Cardiac fibroblast (primary cell): ENCODE measurements at places on chromosomes 16 and 17.

- no peak for DNase-seq
Measured at GRCh38 chr17:41448506-41448905, 7.7 kb upstream of the KRT38 start.

GRCh38 chr16:79429381-79430190 is 171.0 kb downstream of the MAF start:
- DNase-seq = no peak

- DNase-seq = peak; percentile 93
Measured at GRCh38 chr16:53099318-53100130, 44.7 kb downstream of the CHD9 start.

- DNase-seq = no peak
Measured at GRCh38 chr16:10575506-10576130, 4.8 kb downstream of the EMP2 start.

DNA sequence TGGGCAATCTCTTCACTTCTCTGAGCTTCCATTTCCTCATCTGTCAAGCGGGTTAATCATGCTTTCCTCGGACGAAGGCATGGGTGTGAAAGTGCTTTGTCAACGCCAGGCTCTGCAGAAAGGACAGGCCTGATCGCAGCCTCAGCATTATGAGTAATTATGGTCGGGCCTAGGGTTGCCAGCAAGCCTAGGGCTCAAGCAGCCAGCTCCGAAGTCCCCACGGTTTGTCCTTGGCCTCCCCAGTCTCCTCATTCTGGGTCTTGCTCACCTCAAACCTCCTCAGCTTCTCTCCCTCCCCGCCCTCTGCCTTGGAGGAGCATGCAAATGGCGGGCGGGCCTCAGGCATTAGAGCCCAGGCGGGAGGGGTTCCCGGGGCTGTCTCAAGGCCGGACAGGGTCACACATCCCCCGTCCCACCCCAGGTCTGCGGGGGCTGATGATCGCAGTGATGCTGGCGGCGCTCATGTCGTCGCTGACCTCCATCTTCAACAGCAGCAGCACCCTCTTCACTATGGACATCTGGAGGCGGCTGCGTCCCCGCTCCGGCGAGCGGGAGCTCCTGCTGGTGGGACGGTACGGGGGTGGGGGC is 10.2 kb upstream of the FAM83G start:
- no peak for DNase-seq

GRCh38 chr17:3573246-3574100 is 15.9 kb upstream of the TRPV3 start:
- DNase-seq = no peak

- no peak for DNase-seq
Measured at GRCh38 chr16:558298-559020, 1.7 kb upstream of the PRR35 start.

DNA sequence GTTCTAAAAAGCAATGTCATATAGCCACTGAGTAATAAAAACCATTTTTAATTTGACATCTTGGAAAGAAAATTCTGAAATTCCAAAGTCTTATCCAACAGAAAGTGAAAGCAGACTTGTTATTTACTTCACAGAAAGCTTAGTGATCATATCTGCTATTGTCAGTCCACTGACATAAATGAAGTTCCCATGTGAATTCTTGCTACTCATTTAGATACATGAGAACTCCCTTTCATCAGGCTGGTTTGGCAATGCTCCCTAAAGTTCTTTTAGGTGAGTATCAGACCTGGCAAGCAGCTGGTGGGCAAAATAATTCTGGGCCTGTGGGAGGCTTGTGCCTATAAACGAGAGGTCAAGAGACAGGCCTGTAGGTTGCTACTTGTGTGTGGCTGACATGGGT is 23.4 kb downstream of the NME2 start:
- no peak for DNase-seq

DNA sequence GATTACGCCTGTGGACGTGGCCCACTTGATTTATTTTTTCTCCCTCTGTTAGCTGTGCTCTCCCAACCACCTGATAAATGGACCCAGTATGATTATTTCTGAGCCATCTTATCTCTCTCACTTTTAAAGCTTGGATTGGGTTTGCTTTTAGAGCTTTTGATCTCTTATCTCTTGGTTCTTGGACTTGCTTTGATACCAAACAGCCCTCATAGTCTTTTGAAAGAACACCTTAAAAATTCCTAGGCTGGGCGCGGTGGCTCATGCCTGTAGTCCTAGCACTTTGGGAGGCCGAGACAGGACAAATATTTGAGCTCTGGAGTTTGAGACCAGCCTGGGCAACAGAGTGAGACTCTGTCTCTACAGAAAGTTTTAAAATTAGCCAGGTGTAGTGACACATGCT is 25.8 kb downstream of the SMTNL2 start:
- DNase-seq = no peak

GRCh38 chr17:50110591-50111349 is 15.6 kb downstream of the PDK2 start:
- DNase-seq = no peak

GRCh38 chr17:13541032-13541480 is 60.7 kb downstream of the HS3ST3A1 start:
- DNase-seq = peak; percentile 95

DNA sequence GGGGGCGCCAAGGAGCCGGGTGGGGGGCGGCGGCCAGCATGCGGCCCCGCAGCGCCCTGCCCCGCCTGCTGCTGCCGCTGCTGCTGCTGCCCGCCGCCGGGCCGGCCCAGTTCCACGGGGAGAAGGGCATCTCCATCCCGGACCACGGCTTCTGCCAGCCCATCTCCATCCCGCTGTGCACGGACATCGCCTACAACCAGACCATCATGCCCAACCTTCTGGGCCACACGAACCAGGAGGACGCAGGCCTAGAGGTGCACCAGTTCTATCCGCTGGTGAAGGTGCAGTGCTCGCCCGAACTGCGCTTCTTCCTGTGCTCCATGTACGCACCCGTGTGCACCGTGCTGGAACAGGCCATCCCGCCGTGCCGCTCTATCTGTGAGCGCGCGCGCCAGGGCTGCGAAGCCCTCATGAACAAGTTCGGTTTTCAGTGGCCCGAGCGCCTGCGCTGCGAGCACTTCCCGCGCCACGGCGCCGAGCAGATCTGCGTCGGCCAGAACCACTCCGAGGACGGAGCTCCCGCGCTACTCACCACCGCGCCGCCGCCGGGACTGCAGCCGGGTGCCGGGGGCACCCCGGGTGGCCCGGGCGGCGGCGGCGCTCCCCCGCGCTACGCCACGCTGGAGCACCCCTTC is 484 bp downstream of the FZD2 start:
- DNase-seq = peak; percentile 58

DNA sequence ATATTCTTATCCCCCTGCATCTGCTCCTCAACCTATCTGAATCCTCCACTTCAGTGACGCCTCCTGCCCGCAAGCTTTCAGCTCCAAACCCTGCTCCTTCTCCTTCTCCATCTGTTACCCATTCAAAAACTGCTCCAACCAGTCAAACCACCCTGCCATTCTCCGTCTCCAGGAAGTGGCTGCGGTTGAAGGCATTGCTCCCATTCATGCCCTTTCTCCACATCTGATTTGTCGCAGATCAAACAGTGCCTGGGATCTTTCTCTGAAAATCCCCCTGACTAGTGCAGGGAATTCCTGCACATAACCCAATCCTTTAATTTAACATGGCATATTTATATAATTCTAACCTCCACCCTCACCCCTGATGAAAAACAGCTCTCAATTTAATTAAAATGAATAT is 56.3 kb downstream of the SLFN5 start:
- DNase-seq = no peak

DNA sequence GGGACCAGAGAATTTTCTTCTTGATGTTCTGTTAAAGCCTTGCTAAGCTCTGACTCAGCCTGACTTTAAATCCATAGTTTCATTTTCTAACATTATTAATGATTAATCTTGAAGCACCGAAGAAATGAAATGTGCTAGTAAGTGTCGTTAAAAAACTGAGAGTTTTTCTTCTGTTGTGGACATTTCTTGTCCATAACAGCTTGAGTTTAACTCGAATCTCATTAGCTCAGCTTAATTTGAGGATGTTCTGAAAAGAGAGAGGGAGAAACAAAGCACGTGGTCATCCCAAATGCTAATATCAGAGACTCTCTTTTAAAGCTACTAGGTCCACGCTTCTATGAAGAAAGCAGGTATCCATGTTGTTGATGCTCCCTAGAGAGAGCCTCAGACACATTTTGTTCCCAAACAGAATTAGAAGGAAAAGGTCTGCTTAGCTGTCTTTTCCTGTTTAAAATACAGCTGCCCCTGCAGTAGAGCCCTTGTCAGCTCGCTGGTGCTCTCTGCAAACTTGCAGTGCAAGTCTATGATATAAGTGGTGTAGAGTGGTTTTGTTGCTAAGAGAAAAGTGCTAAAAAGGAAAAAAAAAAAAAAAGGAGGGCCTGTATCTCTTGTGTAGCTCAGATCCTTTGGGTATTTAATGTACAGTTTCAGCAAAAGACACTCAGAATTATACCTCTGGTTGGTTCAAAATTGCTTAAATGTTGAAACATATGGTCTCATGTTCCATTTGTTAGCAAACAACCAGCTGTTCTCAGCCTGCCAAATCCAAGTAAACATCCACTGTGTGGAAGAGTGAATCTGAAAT is 191.1 kb upstream of the TBX2 start:
- DNase-seq = peak; percentile 34

DNA sequence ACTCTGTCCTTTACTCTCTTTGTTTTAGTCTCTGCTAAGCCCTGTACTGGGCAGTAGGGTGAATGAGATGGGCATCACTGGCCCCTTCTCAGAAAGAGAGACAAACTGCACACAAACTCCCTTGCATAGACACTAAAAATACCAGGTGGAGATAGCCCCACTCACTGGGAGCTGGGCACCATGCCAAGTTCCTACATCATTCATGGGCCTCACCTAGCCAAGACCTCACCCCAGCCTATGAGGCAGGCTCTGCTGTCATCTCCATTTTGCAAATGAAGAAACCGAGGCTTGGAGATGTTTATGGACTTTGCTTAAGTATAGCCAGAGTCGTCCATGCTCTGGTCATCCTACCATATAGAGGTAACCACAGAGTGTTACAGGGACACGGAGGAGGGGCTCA is 499.8 kb upstream of the CDH11 start:
- DNase-seq = no peak

DNA sequence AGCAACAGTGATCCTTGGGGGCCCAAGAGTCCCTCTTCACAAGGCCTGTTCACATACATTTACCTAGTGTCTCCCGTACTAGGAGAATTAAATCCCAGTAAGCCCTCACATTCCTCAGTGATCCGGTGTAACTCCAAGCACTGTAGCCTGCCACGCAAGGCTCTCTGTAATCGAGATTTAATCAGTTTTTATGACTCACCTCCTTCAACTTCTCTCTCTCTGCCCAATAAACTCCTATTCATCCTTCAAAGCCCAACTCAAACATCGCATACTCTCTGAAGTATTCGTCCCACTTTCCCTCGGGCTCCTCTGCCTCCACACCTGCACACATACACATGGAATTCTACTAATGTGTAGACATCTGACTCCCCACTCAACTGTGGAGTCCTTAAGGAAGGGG is 141.8 kb downstream of the CMIP start:
- DNase-seq = no peak

DNA sequence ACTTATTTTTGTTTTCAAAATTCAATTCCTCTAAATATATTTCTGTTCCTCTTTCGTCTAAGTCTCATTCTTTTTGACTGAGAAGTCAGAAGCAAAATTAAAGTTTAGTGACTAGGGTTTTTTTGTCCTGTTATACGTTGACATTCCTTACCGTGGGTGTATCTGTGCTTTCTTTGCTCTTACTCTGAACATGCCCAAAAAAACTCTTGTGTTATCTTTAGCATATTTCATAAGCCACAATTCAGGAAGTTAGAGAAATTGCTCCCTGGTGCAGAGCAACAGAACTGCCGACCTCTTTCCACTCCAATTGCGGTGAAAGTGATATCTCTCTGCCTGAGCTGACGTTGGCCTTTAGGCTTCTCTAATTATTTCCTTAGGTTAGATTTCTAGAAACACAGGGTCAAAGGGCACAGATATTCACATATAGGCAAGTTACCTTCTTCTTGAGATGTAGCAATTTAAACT is 65.7 kb downstream of the CENPV start:
- peak; percentile 90 for DNase-seq

DNA sequence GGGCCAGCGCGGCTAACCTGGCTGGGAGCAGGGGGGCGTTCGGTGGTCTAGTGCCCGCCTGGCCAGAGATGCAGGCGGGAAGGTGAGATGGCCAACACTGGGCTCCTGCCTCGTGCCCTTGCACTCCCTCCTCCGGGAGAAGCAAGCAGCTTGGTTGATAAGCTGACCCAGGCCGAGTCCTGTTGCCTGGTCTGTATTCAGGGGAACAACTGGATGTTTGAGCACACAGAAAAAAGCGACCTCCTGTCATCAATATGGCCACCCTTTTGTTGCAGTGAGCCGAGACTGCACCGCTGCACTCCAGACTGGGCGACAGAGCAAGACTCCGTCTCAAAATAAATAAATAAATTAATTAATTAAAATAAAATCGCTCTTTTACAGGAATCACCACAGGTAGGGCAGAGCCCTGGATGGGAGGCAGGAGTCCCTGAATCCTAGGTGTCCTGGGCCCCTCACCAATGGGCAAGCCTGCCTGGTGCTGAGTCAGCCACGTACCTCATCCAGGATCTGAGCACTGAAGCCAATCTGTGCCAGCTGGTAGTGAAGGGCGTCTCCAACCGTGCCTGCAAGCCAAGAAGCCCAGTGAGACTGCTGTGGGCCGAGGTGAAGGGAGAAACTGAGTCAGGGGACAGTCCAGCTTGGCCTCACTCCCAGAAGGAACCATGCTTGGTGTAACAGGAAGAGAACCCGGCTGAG is 31.8 kb downstream of the HASPIN start:
- DNase-seq = no peak

GRCh38 chr16:79601092-79601930 is 774 bp upstream of the MAF start:
- peak; percentile 32 for DNase-seq
